ENCODE measurements at places on chromosomes 16 and 17.

DNA sequence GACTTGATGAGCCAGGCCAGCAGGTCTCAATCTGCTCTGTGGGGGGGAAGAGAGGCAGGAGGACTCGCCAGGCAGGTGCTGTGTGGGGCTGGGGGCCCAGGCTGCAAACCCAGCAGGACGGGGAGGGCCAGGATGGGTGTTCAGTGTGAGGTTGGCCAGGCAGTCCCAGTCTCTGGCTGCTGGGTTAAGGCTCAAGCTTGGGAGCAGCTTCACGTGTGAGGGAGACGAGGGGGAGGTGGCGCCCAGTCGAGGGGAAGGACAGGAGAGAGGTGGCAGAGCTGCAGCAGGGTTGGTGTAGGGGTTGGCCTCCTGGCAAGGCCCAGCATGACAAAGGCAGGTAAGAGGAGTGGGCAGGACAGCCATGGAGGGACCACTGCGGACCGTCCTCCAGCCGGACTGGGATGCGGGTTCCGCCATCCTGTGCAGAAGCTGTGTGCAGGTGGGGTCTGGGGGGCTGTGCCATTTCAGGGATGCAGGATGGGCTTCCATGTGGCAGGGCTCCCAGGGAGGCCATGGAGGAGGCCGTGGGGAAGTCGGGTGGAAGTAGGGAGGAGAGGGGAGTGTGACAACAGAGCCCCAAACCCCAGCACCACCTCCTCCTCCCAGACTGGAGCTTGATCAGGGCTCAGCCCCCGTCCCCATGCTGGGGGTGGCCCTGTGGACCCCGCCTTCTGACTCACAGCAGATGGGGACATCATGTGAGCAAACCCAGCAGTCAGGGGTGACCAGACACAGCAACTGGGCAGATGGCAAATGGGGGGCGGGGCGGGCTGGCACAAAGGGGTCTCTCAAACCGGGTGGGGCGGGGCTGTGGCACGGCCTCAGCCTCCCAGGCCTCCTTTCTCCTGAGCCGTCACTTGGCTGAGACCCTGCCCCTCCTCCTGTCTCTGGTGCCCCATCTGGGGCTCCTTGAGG lies 2.8 kb downstream of the ADGRG1 start:
- DNase-seq, result no peak

- DNase-seq, result no peak
Observed at GRCh38 chr17:9228408-9229159, 207.3 kb downstream of the NTN1 start.

DNA sequence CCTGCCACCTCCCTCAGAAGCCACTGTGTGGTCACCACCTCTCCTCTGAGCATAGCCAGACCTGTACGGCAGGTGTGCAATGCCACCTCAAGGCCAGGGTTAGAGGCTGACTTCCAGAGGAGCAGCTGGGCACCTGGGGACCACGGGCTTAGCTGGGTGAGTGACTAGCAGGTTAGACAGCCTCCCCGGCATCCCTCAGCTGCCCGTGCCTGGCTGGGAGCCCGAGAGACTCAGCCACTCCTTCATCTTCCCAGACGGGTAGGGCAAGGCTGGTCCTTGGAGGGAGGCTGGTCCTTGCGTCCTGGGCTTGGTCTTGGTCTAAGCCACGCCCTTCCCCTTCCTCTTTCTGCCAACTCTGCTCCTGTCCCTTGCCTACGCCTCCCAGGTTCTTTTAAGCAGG lies 7.8 kb downstream of the CRHR1 start:
- DNase-seq, result no peak

GRCh38 chr16:67393111-67393787 lies at the start of gene TPPP3:
Gene TPPP3 (minus strand): TSS chr16:67393498. CDS start chr16:67391111, 2,387 bp downstream.
- peak; percentile 26 for DNase-seq

DNA sequence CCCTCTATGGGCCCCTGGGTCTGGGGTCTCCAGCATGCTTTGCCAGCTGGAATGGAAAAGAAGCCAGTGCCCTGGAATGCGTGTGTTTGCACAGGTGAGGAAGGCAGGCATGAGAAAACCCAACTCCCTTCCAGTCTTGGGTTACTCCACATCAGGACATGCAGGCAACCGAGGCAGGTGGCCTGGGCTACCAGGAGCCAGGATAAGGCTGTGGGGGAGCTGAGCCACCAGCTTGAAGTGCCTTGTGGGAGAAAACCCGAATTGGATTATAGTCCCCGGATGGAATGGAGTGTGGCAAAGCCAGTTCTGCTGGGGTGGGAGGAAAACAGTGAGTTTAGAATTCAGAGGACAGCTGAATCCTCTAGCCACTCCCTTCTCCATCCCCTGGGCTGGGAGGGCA lies 7.2 kb downstream of the SRCIN1 start:
- DNase-seq, result peak; percentile 47

Measured in RCC 7860 (cell line).